Foreskin fibroblast (primary cell): ENCODE measurements at places on chromosomes 12 and 14.

DNA sequence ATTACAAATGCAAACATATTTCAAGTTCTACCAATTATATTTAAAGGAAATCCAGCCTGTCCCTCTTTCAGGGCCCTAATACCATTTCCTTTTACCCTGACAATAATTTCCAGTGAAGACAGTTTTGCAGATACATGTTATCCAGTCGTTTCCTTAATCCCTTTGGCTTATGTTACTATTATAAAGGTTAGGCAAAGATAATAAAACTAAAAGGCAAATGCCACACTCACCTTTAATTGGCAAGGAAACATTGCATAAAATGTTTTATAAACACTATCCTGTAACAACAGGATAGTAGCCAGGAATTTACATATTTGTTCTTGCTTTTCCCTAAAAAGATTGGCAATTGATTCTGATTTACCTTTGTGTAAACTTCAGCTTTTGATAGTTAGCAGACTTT, 168.7 kb downstream of the AEBP2 start:
- no peak for DNase-seq

GRCh38 chr12:8546591-8546990, 5.9 kb upstream of the CLEC4E start:
- no peak for DNase-seq

DNA sequence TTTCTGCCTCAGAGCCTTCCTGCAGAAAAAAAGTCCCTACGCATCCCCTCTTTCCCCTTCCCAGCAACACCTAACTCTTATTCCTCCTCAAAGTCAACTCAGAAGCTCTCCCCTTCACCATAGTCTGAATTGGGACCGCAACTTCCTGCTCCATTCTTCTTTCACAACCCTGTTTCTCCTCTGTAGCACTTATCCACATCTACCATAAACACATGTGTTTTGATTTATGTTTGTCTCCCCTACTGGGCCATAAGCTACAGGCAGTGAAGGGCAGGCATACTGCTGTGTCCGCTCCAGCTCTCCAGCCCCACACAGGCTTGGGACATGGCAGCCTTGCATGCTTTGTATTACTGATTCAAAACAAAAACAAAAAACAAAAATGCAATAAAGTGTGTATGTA, 5.9 kb downstream of the SDR9C7 start:
- DNase-seq = no peak

DNA sequence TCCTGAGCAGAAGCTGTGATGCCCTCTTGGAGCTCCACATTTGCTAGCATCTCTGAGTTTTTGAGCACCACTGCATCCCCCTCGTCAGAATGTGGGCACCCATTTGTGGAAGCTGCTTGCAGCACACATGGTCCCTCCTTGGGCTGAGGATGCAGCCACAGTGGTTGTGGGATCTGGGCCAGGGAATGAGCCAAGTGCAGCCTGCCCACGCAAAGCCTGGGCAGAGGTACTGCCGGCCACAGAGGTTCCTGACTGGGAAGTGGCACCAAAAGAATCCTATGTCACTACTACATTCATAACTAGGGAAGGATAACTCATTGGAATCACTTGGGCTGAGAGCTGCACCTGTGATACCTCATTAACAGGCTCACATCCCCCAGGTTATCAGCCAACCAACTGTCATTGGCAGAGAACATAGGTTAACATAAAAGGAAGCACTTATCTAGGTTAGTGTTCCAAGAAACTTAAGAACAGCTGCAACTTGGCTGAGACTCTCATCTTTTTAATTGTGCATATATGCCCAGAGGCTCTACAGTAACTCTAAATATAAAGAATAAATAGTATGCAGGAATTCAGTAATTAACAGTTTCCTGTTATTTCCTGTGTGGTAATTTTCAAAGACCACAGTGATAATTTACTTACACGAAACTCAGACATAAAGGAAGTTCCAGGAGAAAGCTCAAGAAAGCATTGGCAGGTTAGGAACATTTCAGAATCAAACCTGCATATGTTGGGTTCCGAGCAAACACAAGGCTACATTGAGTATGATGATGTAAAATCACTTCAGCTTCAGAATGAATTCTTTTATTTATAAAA, 145.3 kb downstream of the BCAT1 start:
- DNase-seq = no peak

DNA sequence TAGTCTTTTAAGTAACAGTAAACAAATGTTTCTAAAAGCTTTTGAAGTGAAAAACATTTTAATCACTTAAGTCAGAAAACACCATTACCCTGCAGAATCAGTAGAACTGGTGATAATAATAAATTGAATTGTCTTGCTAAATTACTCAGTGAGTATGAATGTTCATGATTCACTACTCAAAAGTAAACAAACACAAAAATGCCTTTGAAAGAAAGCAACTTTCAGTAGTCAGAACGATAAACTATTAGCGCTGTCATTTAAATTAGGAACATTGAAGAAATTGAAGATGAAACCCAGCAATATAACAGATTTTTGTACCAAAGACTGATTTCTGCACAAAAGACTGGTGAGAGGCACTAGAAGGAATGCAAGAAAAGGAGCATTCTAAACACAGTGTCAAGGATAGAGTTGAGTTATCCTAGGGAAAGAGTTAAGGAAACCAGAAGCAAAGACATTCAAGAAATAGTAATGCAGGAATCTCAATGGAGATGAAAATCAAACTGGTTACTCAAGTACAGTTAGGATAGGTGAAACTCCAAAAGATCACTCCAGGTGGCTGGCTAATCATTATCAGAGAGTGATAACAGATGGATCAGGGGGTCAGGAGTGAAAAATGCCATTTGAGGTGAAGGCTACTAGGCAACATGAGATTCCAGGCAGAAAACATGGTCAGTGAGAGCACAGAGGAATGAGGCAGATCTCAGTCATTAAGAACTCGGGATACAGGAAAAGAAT, 77.4 kb upstream of the ALG10 start:
- DNase-seq = no peak

GRCh38 chr12:32918890-32919801, 22.6 kb upstream of the PKP2 start:
- no peak for DNase-seq
